ENCODE measurements at places on chromosomes 16 and 17.
A peak's percentile ranks its signal among the peaks of the same experiment; 100 is the strongest.

DNA sequence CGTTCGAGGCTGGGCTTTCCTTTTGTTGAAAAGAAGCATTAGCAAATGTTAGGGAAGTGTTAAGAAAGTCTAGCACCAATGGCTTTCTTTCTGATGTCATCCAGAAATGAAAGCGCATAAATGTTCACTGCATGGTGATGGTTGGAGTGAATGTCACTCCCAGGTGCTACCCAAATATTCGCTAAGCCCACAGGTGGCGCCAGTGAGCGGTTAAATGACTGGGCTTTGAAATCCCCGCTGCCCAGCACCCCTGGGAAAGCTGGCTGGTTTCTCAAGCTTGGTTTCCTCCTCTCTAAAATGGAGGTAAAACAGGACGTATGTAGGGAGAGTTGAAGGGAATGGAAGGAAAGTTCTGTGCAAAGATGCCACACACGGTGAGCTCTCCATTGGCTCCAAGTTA is 104.4 kb downstream of the IRX5 start:
- no peak for DNase-seq

- no peak for DNase-seq
These were observed 55.7 kb downstream of the GOSR1 start for GRCh38 chr17:30532871-30533270.

DNA sequence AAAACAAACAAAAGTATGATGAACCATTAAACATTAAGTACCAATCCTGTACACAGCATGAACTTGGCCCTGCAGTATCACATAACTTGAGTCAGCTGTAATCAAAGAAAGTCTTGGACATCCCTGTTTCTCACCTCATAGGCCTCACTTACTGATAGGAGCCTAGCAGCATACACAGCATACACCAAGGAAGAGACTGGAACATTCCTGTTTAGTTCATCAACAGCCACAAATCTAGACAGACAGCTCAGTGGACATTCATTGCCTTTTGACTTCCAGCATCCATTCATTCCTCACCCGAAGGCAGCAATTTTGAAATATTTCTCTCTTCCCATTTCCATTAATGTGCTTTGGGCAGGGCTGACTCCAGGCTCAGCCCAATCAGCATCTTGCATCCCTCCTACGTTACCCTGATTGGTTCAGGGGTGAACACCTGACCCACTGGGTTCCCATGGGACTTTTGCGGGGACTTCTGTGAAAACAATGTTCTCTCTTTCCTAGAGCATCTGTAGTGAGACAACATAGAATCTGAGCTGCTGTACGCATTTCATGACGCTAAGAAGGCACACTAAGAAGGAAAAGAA is 336.7 kb upstream of the ZFHX3 start:
- DNase-seq: no peak

GRCh38 chr17:2214929-2215615 is 88.5 kb downstream of the SMG6 start:
- DNase-seq: no peak

- DNase-seq: peak; percentile 34
These were observed 11.8 kb downstream of the GNPTG start for GRCh38 chr16:1363501-1364041.

DNA sequence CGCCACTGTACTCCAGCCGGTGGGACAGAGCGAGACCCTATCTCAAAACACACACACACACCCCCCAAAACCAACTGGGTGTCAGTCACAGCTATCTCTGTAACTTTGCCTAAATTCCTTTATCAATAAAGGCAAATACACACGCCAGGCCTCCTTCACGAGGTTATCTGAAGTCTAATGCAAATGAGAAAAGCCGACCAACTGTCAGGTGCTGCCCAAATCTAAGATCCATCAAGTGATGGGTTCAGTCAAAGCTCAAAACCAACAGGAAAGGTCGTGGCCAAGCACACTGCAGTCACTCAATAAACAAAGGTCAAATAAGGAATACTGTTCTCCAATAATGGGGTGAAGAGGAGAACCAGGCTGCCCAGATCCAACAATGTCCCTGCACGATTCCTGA is 1.1 kb downstream of the ANKFY1 start:
- no peak for DNase-seq

GRCh38 chr17:48006936-48007709 is 30.5 kb downstream of the COPZ2 start:
- no peak for DNase-seq

- DNase-seq: no peak
These were observed 58.7 kb downstream of the PITPNC1 start for GRCh38 chr17:67435786-67436185.

DNA sequence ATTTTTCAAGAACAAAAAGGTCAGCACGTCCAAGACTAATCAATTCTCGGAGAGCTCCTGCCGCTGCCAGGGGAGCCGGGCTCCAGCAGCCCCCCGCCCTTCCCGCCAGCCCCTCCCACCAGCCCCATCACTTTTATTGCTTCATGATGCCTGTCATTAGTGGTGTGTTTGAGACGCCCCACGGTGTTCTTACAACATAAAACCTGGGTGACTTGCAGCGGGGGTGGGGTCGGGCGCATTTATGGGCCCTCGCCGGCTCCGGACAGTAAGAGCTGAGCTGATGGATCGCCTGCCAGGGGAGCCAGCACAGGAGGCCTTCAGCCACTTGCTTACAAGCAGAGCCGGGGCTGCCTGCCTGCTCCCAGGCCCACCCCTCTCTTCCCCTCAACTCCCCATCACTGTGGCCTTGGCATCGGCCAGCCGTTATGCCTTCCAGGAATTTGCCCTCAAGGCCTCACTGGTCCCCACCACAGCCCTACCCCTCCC is 82.9 kb upstream of the CBX4 start:
- no peak for DNase-seq

DNA sequence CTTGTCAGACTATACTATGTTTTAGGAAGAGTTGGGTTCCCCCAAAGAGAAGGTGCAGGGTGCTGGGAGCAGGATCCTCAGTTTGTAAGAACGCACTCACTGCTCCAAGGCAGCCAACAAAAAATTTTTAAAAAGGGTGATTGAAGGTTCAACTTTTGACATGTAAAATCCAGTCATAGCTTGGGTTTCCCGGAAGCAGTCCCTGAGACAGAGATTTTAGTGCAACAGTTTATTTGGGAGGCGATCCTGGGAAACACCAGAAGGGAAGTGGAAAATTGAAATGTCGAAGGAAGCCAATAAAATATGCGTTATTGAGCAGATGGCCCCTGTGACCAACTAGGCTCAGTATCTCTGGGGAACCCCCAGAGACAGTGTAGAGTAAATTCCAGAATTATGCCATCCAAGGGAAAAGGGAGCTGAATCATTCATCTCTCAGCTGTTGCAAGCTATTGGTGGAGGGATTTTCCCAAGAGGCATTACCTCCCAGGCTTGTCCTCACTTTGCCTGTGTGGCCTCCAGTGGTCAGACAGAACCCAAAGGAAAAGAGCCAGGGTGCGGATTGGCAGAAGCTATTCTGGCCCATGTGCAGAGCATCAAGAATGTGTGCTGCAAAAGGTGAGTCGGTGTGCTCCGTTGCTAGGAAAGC is 72.9 kb downstream of the HS3ST3B1 start:
- DNase-seq: no peak
